Suprapubic skin (tissue), 4 donors: ENCODE measurements at places on chromosomes 7 and 10. TPM values are rescaled to one million over a fixed set of nuclear protein-coding genes. Genes with fewer than 3 reads are reported as not detected.

- no peak for DNase-seq
Measured at GRCh38 chr10:132040046-132040445, 25.7 kb upstream of the JAKMIP3 start.

- DNase-seq = no peak
Measured at GRCh38 chr7:93475811-93476210, 98.7 kb downstream of the CALCR start.

DNA sequence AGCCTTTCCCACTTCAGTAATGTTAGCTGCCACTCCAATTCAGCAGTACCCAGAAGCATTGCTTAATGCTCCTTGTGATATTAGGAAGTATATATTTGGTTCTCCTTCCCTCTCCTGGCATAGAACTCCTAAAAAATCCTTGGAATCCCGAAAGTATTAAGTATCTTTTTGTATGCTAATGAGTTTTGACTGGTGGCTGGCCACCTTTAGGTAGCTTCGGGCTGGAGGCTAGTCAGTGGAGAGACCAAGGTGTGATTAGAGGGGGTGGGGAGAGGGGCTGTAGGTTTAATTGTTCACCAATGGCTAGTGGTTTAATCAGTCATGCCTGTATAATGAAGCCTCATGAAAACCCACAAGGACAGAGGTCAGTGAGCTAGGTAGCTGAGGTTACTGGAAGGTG, 12.2 kb downstream of the COMTD1 start:
- DNase-seq = no peak

DNA sequence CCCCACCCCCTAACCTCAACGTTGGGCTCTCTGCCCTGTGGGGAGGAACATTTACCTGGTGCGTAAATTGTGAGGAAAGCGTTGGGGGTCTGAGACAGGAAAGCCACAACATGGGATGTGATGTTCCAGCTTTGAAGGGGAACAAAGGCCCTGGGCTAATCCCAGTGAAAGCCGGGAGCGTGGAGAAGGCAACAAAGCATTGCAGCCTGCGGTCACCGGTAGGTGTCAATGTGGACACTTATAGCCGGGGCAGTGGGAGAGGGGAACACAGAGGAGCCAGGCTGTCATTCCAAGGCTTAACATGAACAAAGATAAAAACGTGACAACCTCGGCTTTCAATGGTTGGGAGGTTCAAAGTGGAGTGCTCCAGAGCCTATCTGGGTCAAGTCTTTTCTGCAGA, 12.7 kb downstream of the PTF1A start:
- DNase-seq = no peak

Gene MAGI2
- 2.5 TPM for total RNA-seq

Gene CALHM1
- total RNA-seq = not detected

Gene PHYH
- total RNA-seq = 10.7 TPM
